Activated naive CD4-positive, alpha-beta T cell treated with Interleukin-2 at 50 U/mL for 16 hours (primary cell): ENCODE measurements at places on chromosomes 4 and X.

DNA sequence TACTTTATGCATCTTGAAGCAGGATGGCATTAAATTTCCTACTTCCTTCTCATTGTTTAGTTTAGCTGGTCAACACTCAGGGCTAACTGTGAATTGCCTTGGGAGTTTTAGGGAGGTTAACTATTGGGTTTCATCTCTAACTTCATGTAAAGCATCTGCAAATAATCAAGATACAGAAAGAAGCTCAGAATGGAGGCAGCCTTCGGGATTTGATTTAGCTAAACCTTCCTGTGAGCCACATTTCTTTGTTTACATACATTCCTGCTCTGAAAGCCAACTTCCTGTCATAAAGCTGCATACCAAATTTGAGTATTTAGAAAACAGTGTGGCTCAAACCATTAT, 131.7 kb upstream of the PCDH18 start:
- DNase-seq = no peak

GRCh38 chrX:129585691-129586090, 45.6 kb downstream of the OCRL start:
- no peak for DNase-seq

DNA sequence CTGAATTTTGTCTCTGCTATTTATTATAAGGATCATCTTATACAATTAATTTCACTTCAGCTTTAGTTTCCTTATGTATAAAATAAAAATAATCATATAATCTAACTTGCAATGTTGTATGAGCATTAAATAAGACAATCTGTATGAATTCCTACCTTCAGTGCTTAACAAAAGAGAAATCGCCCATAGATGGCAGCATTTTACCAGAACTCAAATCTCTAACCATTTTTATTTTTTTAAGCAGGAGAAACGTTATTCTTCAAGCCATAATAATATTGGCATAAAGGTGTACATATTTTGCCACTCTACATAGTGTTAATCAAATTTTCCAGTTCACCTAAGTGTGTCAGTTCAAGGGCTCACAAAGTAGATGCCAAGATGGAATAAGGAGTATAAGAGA, 78.8 kb downstream of the TMEM47 start:
- DNase-seq = no peak

DNA sequence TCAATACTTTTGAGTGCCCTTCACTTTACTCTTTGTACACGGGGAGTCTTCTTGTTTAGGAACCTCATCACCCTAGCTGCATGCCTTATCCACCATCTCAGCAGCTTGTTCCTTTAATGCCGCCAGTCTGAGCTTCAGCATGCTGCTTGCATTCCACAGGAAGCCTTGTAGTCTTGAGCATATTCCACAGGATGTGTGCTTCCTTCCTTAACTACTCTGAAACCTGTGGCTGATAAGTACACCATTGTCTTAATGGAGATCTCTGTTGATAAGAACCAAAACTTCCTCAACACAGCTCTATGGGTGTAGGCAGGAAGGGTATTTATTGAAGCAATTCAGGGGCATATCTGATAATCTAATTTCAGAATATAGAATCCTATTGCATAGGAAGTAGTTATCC, 24.4 kb upstream of the CCNI start:
- no peak for DNase-seq

DNA sequence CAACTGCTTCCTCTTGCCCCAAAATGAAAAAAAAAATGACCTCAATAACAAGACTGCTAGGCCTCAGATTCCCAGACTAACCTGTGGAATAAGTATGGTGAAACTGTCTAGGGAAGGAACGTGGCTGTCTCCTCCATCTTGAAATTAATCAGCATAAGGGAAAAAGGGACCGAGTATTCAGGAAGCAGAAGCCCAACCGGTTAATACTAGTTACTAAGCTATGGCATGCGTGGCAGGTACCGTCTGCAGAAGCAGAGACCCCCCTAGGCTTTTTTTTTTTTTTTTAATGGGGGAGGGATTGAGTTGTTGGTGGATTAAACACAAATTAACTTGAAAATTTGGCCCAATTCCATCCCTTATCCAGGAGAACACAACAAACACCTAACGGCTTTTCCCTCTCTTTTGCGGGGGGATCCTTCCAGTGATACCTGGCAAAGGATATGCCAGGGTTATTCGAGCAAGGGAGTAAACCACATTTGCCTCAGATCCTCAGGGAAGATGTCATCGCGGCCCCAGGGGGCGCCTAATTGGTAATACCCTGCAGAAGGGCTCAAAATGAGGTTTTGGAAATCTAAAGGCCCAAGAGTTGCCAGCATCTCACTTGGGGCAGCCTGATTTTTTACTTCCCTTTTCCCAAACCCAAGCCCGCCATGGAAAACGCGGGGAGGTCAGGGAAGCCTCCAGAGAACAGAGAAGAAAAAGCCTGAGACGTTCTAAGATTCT, 893 bp downstream of the RLIM start:
- no peak for DNase-seq

- no peak for DNase-seq
Measured at GRCh38 chr4:142353149-142353738, 492.9 kb downstream of the INPP4B start.

- no peak for DNase-seq
Measured at GRCh38 chr4:115228851-115229250, 115.4 kb upstream of the NDST4 start.

DNA sequence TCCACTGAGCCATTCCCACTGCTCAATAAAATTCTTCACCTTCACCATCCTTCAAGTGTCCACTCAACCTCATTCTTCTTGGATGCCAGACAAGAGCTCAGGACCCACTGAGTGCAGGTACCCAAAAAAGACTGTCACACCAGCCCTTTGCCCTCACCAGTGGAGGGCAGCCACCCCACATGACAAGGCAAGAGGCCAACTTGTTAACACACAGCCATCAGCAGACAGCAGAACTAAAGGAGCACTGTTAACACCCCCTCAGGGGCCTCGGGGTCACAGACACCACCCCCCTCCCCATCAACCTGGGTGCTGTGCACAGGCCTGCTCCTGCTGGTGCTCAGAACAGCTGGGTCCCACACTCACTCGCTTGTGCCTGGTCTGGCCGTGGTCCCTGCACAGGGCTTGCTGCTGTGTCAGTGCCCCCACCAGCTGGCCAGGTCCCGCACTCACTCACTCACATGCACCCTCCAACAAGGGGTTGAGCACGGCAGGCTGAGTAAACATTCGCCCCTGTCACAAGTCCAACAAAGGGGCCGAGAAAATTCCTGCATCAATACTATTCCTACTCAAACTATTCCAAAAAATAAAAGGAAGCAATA, 54.1 kb downstream of the ATRX start:
- DNase-seq = no peak

DNA sequence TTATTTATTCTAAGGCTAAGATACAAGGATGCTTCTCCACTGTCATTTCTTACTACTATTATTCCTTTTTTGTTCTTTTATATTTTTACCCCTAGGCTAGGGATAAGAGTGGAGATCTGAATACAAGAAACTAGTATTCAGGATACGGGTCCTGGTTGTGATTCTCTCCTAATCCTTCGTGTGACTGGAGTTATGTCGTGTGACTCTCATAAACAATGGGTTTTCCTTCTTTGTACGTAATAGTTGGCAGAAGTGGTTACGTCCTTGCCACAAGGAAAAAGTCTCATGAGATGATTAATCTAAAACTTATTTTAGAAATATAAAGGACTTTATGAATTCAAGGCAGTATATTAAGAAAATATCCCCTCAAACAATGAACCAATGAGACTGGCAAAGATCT, 497.2 kb upstream of the FAM241A start:
- DNase-seq = no peak

- DNase-seq = no peak
Measured at GRCh38 chrX:1909419-1910206, 294.8 kb downstream of the ASMT start.

DNA sequence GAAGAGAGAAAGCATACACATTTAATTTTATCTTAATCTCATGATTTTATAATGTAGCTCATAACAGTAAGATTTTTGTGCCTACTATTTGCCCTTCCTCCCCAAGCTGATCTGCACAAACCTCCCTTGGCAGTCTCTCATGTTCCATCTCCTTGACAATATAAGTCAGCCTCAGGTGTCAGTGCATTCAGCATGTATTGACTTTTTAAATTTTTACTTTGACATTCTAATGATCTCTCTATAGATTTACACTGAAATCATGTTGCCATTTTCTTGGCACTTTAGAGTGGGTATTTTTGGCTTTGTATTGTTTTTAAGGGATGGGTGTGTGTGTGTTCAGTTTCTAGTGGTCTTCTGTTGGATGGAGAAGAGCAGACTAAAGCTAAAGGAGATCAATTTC, 505.3 kb upstream of the CPEB2 start:
- DNase-seq = no peak

DNA sequence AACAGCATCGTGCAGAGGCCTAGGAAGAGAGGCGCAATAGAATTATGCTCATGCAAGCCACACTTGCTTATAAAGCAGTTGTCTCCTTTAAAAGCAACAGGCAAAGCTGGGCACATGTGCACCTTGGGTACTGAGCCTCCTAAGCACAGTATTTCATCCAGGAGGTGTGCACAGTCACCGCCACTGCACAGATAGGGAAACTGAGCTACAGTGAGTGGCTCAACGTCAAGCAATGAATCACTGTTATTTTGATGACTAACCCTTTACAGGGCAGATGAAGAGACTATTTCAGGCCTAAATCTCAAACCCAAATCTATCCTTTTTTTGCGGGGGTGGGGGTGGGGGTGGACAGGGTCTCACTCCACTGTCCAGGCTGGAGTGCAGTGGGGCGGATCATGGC, 42.3 kb downstream of the BCOR start:
- DNase-seq = no peak

DNA sequence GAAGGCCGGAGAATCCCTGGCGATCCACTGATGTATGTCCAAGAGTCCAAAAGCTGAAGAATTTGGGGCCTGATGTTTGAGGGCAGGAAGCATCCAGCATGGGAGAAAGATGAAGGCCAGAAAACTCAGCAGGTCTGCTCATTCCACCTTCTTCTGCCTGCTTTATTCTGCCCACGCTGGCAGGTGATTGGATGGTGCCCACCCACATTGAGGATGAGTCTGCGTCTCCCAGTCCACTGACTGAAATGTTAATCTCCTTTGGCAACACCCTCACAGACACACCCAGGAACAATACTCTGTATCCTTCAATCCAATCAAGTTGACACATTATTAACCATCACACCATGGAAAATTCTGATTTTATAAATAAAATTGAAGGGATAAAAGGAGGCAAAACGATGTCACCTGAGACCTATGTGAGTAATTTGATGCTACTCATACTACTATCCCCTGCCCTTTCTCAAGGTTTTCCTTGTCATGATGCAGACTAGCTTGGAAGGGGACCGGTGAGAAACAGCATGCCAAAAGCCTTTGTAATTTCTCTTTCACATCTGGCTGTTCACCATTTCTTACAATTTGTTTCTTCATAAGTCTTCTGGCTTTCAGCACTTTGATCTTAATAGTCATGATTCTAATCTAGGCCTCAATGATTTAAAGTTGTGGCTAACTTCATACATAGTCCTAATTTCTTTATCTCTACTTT, 9.7 kb upstream of the PYURF start:
- no peak for DNase-seq

GRCh38 chrX:153909980-153910360, 5.5 kb downstream of the AVPR2 start:
- no peak for DNase-seq

GRCh38 chrX:37078434-37078703, 70.2 kb downstream of the FAM47C start:
- DNase-seq = no peak

DNA sequence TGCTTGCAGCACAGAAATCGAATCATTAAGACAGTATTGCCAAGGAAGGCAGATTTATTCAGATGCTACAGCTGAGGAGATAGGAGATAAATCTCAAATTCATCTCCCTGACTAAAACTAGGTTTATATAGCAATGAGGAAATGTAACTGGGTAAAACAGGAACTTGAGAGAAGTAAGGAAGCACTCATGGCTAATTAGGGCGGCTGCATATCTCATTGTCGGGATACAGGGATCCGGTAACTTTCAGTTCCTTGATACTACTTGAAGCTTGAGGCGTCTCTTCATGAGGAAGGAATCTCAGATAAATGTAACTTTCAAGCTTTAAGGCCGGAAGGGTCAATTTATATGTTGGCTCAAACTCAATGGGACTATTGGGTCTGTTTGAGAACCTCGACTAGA, 129.2 kb upstream of the WDR1 start:
- no peak for DNase-seq

DNA sequence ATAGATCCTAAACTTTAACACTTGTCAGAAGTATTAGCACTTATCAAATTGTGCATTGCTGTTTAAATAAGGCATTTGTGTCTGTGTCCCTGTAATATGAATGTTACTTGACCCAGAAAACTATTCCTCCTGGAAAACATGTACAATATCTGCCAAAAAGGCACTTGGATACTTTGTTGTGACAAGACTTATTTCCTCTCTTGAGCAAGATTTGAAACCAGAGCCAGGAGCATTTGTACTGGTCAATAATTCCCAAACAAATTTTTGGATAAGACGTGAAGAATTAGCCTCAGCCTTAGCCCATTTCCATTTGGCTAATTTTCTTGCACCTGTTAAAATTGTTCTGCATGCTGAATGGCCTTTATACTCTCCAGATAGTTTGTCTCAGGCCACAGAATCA, 176.3 kb upstream of the GK2 start:
- DNase-seq = no peak

DNA sequence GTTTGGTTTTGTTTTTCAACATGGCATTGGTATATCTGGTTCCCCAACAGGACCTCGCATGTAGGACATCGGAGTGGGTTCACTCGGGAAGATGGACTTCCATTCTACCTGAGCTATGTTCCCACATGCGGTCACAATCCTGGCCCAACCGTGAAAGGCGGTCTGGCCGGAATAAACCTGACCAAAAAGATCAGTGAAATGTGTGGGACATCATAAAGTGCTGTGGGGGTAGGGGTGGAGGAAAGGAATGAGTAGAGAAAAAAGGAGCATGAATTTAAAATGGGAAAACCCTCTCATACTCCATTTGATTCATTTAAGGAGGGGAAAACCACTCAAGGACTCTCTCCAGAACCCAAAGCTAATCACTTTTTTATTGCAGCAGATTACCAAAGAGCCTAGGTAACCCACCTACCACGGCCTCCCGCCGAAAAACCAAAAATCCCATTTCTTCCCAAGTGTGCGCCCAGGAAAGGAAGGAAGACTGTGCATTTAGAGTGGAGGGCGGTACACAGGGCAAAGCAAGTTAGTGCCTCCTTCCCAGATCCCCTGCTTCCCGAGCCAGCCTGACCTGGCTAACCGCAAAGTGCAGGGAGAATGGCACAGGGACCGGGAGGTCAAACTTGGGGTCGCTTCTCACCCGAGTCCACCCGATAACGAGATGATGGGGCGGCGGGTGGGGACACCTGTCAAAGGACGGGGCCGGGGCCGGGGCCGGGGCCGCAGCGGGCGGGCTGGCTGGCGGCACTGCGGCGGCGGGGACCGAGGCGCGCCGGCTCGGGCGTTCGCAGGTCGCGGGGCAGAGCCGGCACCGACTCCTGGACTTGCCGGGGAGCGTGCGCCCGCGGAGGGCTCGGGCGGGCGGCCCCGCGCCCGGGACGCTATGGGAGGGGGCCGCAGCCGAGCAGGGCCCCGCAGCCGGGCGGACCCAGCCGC, 669 bp downstream of the TMEM150C start:
- DNase-seq = no peak

GRCh38 chrX:110086916-110087484, 84.1 kb downstream of the TMEM164 start:
- no peak for DNase-seq

- no peak for DNase-seq
Measured at GRCh38 chr4:80431203-80431965, 95.9 kb downstream of the CFAP299 start.
